Uterus (tissue), 4 donors: ENCODE measurements at places on chromosomes 2 and 18. TPM values are rescaled to one million over a fixed set of nuclear protein-coding genes. Genes with fewer than 3 reads are reported as not detected.

DNA sequence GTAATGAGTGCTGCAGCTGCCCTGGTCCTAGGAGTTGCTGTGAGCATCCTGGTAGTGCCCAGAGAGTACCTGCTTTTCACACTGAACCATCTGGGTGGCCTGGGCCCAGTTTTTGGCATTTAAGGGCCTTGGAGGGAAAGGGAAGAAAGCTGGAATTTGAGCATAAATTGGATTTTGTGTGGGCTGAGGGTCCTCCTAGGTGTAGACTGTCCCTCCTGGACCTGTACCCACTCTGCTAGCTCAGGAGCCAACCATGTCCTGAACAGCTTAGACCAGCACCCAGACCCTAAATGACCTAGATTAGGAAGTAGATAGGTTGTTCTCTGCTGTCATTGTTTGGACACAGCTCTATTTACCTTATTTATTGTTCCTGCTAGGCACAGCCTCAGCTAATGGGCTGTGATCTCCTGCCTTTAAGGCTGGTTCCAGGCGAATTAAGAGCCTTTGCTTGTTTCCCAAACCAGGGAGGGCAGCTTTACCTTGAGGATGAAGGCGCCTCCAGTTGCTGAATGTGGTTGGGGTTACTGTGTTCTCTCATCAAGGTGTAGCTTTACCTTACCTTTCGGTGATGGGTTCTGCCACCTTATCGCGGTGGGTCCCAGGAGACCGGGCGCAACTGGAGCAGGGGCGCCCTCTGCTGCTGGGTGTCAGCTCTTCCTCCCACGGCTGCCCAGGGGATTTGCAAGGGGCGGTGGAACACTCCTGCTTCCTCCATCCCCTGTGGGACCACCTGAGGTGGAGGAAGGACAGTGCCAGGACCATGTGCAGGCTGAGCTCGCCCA is 34.4 kb downstream of the ITGA6 start:
- DNase-seq: peak; percentile 46
- H3K4me3 ChIP-seq: no peak overlapping the region
- H3K27ac ChIP-seq: peak overlapping the region; percentile 40
- H3K36me3 ChIP-seq: no peaks in the 10 kb centered on the region
- H3K27me3 ChIP-seq: no peaks in the 10 kb centered on the region
- peaks cover 5% of the 10 kb centered on the region for H3K4me1 ChIP-seq

GRCh38 chr2:230356084-230356483 is 29.1 kb downstream of the SP140L start:
- H3K4me3 ChIP-seq: no peak overlapping the region
- no peaks in the 10 kb centered on the region for H3K27me3 ChIP-seq
- H3K27ac ChIP-seq: no peak overlapping the region
- no peaks in the 10 kb centered on the region for H3K4me1 ChIP-seq
- H3K36me3 ChIP-seq: no peaks in the 10 kb centered on the region

DNA sequence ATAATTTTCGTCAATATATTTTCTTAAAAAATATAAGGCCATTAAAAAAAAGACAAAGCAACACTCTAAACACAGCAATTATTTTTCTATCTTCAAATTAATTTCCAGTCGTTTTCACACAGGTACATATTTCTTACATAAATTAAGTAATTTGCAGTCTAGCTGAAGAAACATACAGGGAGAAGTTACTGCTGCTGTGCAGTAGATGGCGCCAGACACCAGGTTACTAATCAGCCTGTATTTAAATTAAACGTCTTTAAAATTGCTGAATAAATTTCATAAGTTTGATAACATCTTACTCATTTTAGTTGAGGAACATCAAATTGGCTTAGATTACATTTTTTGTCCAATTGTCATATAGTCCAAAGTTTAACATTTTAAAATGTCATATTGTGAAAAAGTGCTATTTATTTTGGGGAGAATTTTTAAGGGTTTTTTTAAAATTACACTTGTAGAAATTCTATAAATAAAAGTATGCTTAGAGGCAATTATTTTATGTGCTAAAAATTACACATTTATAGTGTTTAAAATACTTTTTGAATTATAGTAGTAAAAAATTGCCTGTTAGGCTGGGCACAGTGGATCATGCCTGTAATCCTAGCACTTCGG is 88.4 kb downstream of the PMAIP1 start:
- no peaks in the 10 kb centered on the region for H3K27me3 ChIP-seq
- H3K4me3 ChIP-seq: no peak overlapping the region
- H3K36me3 ChIP-seq: no peaks in the 10 kb centered on the region
- H3K27ac ChIP-seq: no peak overlapping the region

GRCh38 chr2:178632729-178633128 is 152.5 kb downstream of the PLEKHA3 start:
- H3K4me3 ChIP-seq: no peak overlapping the region
- no peak for DNase-seq
- H3K4me1 ChIP-seq: no peaks in the 10 kb centered on the region

GRCh38 chr2:163266772-163267171 is 428.2 kb upstream of the KCNH7 start:
- no peak overlapping the region for H3K27ac ChIP-seq
- no peaks in the 10 kb centered on the region for H3K36me3 ChIP-seq
- DNase-seq: no peak
- H3K4me1 ChIP-seq: no peaks in the 10 kb centered on the region

DNA sequence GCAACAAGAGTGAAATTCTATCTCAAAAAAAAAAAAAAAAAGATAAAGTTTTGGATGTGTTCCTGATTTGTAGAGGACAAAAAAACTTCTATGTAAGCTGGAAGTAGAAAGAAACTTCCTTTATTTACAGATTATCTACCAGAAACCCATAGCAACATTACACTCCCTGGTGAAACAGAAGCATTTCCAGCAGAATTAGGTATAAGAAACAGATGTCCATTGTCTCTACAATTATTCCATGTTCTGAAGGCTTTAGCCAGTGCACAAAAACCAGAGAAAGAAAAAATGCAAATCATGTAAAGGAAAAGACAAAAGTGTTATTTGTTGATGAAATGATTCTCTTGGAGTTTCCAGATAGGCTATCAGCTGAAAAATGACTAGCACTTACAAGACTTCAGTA is 4.9 kb downstream of the TUBB6 start:
- H3K27me3 ChIP-seq: no peaks in the 10 kb centered on the region
- DNase-seq: no peak
- H3K36me3 ChIP-seq: no peaks in the 10 kb centered on the region
- H3K4me3 ChIP-seq: no peak overlapping the region

DNA sequence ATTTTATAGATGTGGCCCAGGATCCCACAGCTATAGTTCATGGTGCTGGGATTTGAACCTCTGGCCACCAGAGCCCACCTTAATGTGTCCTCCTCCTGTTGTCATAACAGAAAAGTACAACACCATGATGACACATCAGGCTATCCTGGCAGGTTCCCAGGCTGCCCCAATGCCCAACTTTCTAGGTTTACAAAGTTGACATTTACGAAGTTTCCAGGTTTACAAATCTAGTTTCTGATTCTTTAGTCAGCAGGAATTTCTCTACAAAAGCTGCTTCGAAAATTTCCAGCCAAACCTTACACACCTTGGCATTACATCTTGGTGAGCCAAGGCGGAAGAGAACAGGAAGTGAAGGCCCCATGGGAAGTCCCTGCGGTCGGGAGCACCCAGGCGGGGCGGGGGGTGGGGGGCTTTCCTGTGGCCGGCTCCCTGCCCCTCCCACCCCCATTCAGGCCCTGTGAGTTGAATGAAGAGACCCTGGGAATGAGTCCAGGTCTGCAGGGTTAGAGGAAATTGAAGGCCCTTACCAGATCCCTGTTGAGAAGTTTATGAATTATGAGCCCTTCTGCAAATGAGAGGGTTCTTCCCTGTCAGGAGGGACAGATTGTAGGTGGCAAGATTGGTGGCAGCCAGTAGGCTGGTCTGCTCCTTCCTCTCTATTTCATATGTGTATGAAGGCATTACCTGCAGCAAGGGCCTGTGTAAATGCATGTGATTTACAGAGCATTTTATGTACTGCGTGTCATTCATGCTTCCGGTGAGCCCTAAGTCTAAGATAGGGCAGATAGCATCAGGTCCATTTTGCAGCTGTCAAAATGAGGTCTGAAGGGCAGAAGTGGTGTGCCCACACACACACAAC is 11.1 kb upstream of the IL1RN start:
- no peaks in the 10 kb centered on the region for H3K27me3 ChIP-seq
- H3K4me1 ChIP-seq: no peaks in the 10 kb centered on the region
- H3K36me3 ChIP-seq: no peaks in the 10 kb centered on the region

- no peak overlapping the region for H3K27ac ChIP-seq
- DNase-seq: no peak
- no peaks in the 10 kb centered on the region for H3K27me3 ChIP-seq
- H3K4me3 ChIP-seq: no peak overlapping the region
- H3K36me3 ChIP-seq: no peaks in the 10 kb centered on the region
Observed at GRCh38 chr2:216006164-216006663, 7.1 kb downstream of the MREG start.

DNA sequence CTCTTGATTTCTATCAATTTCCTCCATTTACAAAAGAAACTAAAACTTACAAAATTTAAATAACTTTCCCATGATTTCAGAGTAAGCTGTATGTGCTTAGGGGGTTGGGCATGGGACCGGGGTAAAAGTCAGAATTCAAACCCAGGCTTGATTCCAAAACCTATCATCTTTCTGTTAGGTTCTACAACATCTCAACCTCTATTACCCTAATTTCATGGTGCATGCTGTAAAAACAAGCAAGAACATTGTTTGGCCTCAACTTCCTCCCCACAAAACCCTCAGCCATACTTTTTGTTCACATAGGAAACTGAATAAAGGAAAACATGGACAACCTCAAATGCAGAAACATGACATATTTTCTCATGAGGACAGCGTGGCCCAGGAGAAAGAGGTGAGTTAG is 59.3 kb downstream of the RDH14 start:
- no peak overlapping the region for H3K27ac ChIP-seq
- no peak for DNase-seq
- no peak overlapping the region for H3K4me3 ChIP-seq
- no peaks in the 10 kb centered on the region for H3K4me1 ChIP-seq

GRCh38 chr2:183389546-183390080 is 265.4 kb downstream of the NUP35 start:
- no peak overlapping the region for H3K27ac ChIP-seq
- no peak overlapping the region for H3K4me3 ChIP-seq
- H3K36me3 ChIP-seq: no peaks in the 10 kb centered on the region
- no peaks in the 10 kb centered on the region for H3K27me3 ChIP-seq
- no peaks in the 10 kb centered on the region for H3K4me1 ChIP-seq

- no peak overlapping the region for H3K27ac ChIP-seq
- DNase-seq: no peak
- no peak overlapping the region for H3K4me3 ChIP-seq
- H3K36me3 ChIP-seq: no peaks in the 10 kb centered on the region
- no peaks in the 10 kb centered on the region for H3K4me1 ChIP-seq
- no peaks in the 10 kb centered on the region for H3K27me3 ChIP-seq
Observed at GRCh38 chr18:28960146-28960545, 783.2 kb upstream of the CDH2 start.

DNA sequence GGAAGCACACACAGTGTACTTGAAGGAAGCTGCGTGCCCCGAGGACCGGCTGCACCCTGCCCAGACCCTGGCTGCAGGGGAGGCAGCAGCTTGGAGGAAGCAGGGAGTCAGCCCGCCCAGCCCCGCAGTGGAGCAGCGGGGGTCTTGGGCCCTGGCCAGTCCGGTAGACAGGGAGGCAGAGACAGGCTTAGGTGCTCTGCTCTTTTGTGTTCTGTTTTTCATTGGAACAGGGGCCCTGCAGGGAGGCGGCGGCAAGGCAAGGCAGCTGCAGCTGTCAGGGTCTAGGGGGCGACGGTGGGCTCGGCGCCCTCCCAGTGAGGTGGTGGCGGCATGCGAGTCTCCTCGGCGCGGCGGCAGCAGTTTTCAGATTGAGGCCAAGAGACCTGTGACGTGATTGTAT is 53.3 kb upstream of the TFCP2L1 start:
- no peaks in the 10 kb centered on the region for H3K4me1 ChIP-seq
- H3K27me3 ChIP-seq: no peaks in the 10 kb centered on the region
- no peaks in the 10 kb centered on the region for H3K36me3 ChIP-seq
- no peak overlapping the region for H3K27ac ChIP-seq

GRCh38 chr2:238864207-238865014 is 16.5 kb downstream of the TWIST2 start:
- H3K4me3 ChIP-seq: peak overlapping the region; percentile 5
- H3K4me1 ChIP-seq: peaks cover 31% of the 10 kb centered on the region
- H3K36me3 ChIP-seq: no peaks in the 10 kb centered on the region
- peak; percentile 96 for DNase-seq

GRCh38 chr2:71066856-71067255 is 1.6 kb upstream of the NAGK start:
- H3K27me3 ChIP-seq: no peaks in the 10 kb centered on the region
- no peak overlapping the region for H3K4me3 ChIP-seq
- H3K36me3 ChIP-seq: no peaks in the 10 kb centered on the region
- H3K4me1 ChIP-seq: peaks cover 5% of the 10 kb centered on the region

DNA sequence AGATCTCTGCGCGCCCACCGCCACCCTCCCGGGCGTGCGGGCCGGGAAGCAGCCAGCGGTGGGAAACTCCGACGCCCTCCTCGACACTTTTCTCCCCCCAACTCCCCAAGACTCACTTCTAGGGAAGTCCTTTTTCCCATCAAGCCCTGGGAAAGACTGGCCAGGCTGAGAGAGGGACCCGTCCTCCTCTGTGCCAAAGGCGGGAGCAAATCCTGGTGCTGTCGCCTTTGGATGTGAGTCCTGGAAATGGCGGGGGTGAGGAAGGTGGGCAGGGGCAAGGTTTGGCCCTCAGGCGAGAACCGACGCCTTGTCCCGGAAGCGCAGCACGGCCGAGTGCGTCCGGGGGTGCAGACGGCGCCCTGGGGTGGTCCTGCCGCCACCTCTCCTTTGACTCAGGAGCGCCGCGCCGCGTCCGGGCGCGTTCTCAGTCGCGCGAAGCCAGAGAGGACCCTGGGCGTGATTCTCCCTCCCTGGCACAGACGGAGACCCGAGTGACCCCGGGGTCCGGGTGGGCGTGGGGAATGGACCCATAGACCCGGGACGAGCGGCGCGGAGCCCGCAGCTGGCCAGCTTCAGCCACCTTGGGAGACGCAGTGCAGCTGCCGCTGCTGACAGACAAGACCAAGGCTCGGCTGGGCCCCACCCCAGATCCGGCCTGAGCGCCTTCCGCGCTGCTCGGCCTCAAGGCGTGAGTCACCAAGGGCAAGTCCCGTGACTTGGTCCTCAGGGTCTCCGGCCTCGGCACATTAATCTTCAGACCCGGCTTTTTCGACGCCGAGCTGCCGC is 3.5 kb upstream of the LBX2 start:
- H3K4me3 ChIP-seq: peak overlapping the region; percentile 23
- peaks cover 26% of the 10 kb centered on the region for H3K27me3 ChIP-seq
- DNase-seq: peak; percentile 61
- no peaks in the 10 kb centered on the region for H3K4me1 ChIP-seq

The NEU2 gene
- total RNA-seq: not detected

The DYSF gene
- 15.2 TPM for total RNA-seq

The CLEC4F gene
- total RNA-seq: not detected

The CYS1 gene
- 15.5 TPM for total RNA-seq

The ALK gene
- total RNA-seq: not detected

The ANKRD53 gene
- not detected for total RNA-seq
